Stimulated activated CD4-positive, alpha-beta T cell treated with anti-CD3 and anti-CD28 coated beads, Interleukin-1b, Interleukin-23, amount 100 ng/mL, for 1 hour (primary cell): ENCODE measurements at places on chromosomes 3 and 15.

DNA sequence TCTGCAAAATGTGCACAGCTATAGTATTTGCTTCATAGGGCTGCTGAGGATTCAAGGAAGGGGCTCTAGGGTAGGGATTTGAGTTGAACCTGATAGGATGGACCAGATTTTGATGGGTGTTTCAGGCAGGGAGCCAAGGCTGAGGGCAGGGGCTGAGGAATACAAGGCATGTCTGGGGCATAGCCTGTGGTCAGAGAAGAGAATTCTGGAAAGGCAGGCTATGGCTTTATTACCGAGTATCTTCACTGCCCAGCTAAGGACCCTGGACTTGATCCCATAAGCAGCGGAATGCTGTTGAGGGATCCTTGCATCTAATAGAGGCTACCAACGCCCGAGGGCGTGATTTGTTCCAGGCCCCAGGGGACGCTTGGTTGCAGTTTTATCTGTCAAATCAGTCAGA, 193.0 kb upstream of the TLE3 start:
- DNase-seq = no peak

- no peak for DNase-seq
Measured at GRCh38 chr3:97692831-97693230, 71.7 kb upstream of the ARL6 start.

GRCh38 chr3:175704366-175705055, 845.4 kb downstream of the NAALADL2 start:
- DNase-seq = no peak

DNA sequence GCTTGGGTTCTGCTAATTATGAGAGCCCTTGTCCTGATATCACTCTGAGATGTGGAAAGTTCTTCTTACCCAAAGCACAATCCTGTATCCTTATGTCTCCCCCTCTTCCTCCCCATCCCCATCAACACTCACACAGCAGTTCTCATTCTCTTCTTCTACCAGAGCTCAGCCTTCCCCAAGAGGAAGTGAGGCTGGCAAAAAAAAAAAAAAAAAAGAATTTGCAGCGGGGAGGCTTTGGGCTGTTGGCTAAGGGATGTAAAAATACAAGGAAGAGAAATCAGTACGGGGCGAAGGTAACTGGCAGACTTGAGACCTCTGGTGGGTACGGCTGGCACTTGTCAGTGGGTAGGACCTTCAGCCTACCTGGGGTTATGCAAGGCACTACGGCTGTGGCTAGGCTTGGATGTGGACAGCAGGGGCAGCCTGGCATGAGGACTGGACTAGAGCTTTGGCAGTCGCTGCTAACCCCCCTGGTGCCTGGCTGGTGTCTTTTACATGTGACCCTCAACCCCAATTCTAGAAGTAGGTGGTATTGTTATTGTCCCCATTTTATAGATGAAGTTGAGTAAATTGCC, 5.4 kb downstream of the VIPR1 start:
- no peak for DNase-seq

GRCh38 chr3:47260605-47261004, 22.0 kb downstream of the KIF9 start:
- no peak for DNase-seq

DNA sequence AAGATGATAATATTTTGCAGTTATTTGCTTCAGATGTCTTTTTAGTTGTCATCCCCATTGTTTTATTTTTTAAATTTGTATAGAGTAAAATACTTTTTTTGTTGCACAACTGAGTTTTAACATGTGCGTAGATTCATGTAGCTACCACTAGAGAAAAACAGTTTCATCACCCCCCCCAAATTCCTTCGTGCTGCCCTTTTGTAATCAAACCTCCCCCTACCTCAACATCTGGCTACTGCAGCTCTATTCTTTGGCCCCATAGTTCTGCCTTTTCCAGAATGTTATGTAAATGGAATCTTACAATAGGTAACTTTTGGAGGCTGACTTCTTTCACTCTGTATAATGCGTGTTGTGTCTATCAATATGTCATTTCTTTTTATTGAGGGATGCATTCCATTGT, 232.0 kb upstream of the RASGRP1 start:
- DNase-seq = no peak

- no peak for DNase-seq
Measured at GRCh38 chr15:86355801-86356200, 276.1 kb downstream of the AGBL1 start.

GRCh38 chr15:66573348-66573718, 7.5 kb upstream of the LCTL start:
- no peak for DNase-seq

DNA sequence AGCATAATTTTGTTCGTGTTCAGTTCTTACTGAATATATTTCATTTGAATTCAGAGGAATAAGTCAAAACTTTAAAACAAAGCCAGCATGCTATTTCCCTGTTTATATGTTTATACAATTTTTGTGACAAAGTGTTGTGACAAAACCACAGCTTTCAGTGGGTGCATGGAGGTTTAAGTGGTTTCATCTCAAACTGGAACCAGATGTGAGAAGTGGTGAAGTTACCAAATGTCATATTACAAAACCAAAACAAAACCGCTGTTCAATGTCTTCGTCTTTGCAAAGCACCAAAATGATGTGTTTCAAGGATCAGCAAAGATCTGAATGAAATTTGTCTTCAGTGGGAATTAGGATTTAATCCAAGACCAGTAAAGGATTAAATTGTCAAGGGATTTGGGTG, 59.3 kb upstream of the OSTN start:
- no peak for DNase-seq

DNA sequence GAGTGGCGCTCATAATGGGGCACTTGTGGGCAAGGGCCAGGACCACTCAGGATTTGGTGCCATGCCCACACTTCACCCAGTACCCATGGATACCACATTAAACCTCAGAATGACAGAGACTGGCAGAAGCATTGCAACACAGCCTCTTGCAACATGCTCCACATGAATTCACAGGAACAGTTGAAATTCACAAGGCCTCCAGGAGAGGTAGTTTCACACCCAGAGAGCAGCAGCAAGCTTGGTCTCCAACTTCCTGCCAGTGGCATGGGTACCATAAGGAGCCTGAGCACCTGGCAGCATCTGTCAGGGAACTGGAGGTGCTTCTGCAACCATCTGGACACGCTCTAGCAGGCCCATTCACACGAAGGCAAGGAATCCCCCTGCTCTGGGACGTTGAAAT, 101.0 kb downstream of the OSBPL10 start:
- no peak for DNase-seq

GRCh38 chr3:185629554-185630181, 43.6 kb downstream of the SENP2 start:
- no peak for DNase-seq

DNA sequence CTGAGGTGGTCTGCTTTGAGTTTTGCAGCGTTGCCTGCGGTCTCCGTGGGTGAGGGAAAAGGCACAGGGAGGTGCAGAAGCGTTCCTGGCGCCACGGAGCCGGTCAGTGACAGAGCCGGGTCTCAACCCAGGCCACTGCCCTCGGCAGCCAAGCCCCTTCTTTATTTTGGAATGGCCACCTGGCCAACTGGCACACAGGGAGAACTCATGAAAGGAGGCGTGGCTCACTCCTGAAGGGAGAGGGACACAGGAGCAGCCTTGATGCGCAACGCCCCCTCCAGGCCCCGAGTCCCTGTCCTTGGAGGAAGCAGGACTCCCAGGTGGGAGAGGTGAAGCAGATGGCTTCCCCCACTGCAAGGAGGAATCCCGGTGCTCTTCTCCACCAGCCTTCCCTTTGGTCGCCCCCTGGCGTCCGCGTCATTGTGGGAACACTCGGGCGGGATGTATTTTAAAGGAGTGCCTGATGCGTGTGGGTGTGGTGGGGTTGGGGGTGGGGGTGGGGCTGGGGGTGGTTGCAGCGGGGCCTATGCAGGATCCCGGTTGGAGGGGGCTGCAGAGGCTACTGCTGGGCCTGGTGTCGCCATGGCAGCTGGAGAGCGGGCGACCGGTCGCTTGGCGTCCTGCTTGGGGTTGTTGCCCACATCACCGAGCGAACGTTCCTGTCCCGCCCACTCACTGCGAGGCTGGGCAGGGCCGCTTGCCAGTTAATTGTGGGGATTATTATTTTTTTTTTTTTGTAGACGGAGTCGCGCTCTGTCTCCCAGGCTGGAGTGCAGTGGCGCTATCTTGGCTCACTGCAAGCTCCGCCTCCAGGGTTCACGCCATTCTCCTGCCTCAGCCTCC, 32.6 kb downstream of the APBA2 start:
- DNase-seq = no peak

- DNase-seq = no peak
Measured at GRCh38 chr15:98413933-98414546, 234.3 kb upstream of the IGF1R start.

DNA sequence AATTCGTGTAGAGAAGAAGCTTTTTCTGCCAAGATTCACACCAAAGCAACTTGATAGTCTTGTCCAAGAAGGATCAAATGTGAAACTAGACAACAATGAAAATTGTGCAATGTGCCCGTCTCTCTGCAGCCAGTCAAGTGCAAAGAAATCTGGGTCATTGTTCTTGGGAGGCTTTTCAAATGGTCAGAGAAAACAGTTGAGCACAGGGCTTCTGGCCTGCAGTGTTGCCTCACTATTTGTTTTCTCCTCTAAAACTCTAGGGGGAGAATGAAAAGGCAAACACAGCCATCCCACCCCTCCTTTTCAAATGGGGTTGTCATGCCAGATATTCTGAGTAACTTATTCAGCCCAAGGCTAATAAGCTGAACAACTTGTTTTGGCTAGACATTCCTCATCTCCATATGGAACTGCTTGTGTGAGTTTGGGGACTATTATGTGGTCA, 417.6 kb upstream of the CDIN1 start:
- no peak for DNase-seq

DNA sequence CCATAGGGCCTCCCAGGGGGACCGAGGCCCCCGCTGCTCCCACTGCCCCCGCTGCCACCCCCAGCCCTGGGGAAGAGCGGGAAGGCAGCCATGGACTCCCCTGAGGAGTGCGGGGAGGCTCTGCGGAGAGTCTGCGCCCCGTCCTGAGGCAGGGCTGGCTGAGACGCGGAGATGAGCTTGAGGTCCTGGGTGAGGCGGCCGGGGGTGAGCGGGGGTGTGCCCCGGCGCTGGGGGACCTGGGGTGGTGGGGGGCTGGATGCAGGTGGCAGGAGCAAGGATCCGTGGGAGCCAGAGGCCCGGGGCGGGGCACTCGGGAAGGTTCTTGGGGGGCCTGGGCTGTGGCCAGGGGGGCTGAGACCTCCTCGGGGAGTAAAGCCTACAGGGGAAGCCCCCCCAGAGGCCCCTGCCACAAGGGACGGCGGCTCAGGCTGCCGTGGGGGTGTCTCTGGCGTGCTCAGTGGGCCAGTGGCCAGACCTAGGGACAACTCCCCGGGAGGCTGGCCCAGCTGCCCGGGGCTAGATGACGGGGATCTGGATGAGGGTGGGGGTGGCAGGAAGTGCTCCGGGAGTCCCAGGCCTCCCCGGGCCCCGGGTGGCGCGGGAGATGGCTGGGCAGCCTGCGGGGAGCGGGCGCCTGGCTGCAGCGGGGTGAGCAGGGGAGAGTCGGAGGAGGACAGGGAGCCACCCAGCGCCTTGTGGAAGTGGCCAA, 45.9 kb downstream of the HCN4 start:
- DNase-seq = no peak
